ENCODE measurements at places on chromosomes 2 and 18.
A peak's percentile ranks its signal among the peaks of the same experiment; 100 is the strongest.

- DNase-seq = no peak
These were observed 158.8 kb upstream of the SLC39A10 start for GRCh38 chr2:195498176-195498575.

DNA sequence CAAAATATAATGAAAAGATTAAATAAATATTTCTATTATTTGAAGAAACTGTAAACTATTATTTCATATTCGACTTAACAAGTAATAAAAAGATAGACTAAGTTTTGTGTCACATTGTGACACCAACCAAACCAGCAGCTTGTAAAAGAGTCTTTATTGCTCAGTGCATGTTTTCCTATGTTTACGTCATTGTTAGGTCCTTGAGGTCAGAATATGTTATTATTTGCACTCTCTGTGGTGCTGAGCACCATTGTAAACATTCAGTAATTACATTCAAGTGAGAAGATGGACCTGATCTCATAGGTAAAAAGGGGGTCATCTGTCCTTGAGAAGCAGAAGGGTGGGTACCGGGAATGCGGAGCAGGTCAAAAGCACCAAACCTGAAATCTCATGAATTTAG lies 1999.1 kb upstream of the CELF4 start:
- no peak for DNase-seq

GRCh38 chr18:60147323-60147722 lies 225.3 kb downstream of the MC4R start:
- no peak for DNase-seq

DNA sequence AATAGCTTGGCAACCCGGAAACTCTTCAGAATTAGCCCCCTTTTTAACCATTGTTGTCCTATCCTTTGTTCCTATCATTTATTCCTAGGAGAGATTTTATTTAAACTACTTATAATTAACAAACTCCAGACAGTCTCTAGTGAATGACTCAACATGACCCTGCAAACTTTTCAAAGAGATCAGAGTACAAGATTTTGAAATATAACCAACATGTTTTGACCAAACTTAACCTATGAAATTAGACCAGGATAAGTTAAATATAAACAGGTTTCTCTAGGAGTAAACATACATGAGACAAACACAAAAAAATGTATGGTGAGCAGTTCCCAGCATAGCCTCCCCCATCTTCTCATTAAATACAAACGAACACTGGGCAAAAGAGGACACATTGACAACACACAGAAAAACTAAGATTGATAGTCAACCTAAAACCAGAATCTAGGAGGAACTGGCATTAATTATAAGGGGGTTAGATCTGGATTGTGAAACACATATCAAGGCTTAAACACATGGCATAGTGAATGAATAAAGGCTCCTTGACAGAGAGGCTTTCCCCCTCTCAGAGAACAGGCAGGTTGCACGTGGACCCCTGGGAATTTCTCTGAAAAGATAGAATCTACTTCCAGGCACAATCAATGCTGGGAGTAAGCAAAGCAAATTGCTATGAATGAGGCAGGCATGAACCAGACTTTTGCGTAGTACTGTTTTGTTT lies 284.1 kb downstream of the IRS1 start:
- DNase-seq = no peak

GRCh38 chr2:177155631-177156030 lies 57.0 kb upstream of the HNRNPA3 start:
- DNase-seq = no peak

GRCh38 chr2:27907547-27907946 lies 17.0 kb downstream of the BABAM2 start:
- no peak for DNase-seq

DNA sequence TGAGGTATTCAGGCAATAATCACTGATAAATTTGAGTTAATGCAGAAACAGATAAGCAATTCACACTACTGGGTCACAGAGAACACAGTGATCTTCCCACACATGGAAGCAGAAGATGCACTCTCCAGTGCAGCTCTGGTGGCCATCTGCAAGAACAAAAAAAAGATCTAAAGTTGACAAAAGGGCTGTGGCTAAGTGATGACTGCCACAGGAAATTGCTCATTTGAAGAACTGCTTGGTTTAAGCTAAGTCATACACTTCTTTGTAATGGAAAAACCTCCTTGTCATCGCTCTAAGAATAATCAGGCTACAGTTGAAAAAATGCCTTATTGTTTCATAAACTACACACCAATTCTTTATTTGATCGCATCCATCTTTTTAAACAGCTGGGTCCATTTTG lies 115.1 kb downstream of the DTNB start:
- peak; percentile 75 for DNase-seq

GRCh38 chr18:77095391-77096371 lies 36.9 kb downstream of the MBP start:
- no peak for DNase-seq

GRCh38 chr2:181536730-181537129 lies 79.5 kb downstream of the ITGA4 start:
- no peak for DNase-seq
